GM06990 (cell line): ENCODE measurements at places on chromosomes 11 and 22.

DNA sequence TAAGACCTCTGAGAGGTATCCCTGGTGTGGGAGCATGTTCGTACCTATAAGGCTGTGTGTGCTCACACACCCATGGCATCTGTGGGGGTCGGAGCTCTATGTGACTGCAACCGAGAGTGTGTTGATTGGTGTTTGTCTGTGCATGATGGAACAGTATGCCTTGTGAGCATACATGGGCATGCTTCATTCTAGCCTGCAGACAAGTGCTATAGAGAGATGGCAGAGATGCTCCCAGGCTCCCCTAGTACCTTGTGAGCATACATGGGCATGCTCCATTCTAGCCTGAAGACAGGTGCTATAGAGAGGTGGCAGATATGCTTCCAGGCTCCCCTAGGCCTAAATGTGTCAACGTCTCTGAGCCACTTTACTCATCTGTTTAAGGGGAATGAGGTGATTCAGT is 447.5 kb downstream of the INSC start:
- DNase-seq: no peak

DNA sequence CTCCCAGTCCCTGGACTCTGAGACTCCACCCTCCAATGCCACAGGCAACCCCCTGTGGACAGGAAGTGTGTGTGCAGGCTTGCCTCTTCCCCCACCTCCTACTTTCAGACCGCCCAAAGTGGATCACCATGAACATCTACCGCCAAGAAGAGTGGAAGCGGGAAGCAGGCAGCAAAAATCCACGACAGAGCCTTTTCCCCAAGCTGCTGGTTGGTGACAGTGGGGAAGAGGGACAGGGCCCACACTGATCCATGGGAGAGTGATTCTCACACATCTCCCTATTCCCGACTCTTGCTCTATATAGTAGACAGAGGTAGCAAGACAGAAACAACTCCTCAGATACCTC is 53.4 kb upstream of the SPATA19 start:
- no peak for DNase-seq

DNA sequence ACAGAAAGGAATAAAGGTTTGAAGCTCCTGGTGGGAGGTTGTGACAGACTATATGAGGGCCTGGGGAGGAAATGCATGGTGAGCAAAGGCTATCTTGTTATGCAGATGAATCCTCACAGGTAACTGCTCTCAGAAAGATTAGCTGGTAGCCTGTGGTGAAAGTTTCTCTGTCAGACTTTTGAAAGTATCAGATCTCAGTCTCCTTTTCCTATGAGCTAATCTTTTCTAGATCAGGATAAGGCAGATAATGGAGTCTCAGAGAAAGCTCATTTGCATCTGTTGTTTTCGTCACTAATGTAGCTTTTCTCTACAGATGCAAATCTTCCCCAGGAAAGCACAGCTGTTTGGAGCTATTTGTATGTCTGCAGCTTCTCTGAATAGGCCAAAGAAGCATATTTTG is 21.0 kb upstream of the OR6X1 start:
- no peak for DNase-seq

- DNase-seq: no peak
Measured at GRCh38 chr11:129265125-129265788, 73.1 kb upstream of the ARHGAP32 start.

- no peak for DNase-seq
Measured at GRCh38 chr11:7582338-7582985, 68.7 kb downstream of the PPFIBP2 start.

GRCh38 chr11:74427384-74427886 is 29.2 kb upstream of the PGM2L1 start:
- DNase-seq: no peak

GRCh38 chr22:37431366-37431765 is 4.1 kb upstream of the ELFN2 start:
- no peak for DNase-seq

DNA sequence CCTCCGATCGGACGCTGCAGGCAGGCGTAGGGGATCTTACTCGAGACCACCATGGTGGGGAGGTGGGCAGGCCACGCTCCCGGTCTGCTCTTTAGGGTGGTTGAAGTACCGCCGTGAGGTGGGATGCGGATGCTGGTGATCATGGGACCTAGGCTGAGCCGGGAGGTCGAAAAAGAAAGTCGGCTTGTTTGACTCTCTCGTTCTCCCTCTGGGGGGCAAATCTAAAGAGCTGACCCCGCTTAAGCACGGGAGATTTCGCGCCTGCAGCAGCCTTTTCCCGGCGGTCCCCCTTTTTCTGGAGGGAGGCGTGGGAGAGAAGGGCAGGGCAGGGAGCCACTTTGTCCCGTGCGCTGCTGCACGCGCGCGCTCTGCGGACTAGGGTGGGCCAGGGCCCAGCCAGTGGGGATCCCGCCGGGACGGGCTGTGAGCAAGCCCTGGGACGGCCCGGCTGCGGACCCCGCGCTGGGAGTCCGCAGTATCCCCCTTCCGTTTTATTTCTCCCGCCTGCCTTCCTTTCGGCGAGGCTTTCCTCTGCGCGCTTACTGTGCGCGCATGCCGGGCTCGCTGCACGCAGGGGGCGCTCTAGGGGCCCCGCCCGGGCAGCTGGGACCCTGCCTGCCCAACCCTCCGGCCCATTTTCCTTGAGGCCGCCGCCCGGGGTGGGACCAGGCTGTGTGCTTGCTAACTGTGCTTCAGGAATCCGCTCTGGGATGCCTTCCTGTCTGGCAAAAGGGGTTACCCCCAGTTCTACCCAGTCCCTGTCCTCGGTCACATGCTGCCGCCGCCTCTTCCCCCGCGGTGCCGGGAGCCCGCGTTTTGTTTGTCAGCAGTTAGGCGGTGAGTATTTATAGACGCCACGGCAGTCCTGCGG is 81.0 kb downstream of the PRR5L start:
- DNase-seq: peak; percentile 73

DNA sequence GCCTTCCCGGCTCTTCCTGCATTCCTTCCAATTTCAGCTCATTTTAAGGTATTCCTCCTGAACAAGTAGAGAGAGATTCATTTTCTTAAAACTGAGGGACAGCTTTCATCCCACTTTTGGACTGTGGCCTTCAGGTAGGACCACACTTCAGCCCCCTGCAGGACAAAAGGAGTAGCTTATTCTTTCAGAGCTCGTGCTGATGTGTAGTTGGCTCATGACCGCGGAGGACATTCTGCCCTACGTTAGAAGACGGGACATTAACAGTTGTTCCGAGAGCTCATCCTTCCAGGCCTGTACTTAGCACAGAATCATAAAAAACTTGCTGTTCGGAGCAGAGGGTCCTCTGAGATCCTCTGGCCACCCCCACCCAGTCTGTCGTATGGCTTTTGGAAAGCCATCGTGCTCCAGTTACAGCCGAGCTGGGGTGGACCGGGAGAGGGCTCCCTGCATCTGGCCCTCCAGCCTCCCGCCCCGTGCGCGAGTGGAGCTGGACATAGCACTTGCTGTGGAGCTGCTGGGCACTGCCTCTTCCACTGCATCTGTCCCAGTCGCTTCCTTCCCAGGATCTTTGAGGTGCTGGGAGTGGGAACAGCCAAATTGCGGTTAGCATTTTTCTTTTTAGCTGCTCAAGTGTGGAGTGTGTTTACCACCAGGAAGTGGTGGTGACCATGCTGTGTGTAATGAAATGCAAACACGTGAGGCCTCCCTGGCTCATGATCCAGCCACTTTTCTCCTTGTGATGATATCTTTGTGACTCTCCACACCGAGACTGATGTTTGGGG is 250.3 kb downstream of the TBC1D22A start:
- DNase-seq: no peak

DNA sequence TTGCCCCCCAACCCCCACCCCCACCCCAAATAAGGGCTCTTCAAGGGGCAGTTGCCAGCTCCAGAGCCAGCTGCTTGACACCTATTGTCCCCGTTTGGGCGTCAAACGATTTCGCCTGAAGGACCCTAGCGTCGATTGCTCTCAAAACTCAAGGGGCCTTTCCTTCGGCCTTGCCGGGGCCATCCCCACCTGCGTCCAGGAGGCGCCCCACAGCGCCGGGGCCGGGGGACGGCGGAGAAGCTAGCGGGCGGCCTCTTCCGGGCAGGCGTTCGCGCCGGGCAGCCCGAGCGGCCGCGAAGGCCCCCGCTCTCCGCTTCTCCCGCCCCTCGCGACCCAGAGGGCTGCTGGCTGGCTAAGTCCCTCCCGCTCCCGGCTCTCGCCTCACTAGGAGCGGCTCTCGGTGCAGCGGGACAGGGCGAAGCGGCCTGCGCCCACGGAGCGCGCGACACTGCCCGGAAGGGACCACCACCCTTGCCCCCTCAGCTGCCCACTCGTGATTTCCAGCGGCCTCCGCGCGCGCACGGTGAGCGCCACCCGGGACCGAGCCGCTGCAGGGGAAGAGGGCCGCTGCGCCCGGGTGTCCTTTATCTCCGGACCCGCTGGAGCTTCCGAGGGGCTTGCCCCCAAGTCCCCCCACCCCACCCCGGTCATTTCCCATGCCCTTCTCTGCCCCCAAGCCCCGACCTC is at the start of gene CAPRIN1:
TSS of gene CAPRIN1 (plus strand) at position 383 of the 687 bp plus-strand sequence. CDS start 690 bp downstream, outside the sequence.
- peak; percentile 97 for DNase-seq

GRCh38 chr22:29787371-29787980 is 20.3 kb downstream of the UQCR10 start:
- DNase-seq: no peak

DNA sequence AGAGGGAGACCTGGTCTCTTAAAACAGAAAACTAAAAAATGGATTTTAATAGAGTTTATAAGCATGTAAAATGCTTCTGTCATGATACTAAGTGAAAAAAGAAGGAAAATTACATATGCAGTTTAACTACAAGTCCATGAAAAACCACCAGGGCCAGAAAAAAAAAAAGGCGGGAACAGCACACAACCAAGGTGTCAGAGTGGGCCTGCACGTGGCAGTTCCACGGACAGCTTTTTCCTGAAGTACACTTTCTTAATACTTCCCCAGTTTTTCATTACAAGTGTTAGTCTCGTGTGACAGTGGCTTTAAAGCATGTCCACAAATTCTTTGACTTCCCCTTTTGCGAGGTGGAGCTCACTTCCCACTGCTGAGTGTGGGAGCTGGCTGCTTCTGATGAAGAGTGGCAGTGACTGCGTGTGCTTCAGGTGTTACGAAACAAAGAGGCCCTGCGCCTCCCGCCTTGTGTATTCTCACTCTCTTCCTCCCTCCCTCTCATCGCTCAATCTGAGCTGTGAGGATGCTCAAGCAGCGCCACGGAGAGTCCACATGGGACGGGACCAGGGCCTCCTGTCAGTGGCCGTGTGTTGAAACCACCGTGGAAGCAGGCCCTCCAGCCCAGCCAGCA is 16.4 kb downstream of the PPM1F start:
- DNase-seq: no peak

- DNase-seq: no peak
Measured at GRCh38 chr11:1936781-1937615, 10.1 kb upstream of the MRPL23 start.

DNA sequence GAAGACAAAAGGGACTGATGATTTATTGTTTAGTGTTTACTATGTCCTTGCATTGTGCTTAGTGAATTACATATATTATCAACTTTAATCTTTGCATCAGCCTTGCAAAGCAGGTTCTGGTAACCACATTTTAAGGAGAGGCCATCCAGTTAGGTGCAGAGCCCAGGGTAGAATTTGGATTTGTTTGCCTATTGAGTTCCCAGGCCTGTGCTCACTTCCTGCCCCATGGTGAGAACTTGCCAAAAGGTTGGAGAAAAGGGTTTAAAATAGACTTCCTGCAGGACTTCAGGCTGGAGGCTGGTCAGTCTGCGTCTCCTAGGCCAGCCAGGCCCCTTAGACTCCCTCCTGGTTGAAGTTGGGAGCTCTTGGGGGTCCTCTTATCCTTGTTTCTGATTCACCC is 72.1 kb downstream of the ATXN10 start:
- DNase-seq: no peak

DNA sequence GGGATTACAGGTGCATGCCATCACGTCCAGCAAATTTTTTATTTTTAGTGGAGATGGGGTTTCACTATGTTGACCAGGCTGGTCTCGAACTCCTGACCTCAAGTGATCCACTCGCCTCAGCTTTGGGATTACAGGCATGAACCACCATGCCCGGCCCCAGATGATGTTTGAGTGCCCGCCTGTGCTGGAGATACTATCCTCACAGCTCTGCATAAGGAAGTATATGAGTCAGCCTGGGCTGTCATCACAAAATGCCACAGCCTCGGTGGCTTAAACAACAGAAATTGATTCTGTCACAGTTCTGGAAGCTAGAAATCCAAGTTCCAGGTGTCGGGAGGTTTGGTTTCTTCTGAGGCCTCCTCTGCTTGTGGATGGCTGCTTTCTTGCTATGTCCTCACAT is 119.3 kb downstream of the OSBP2 start:
- DNase-seq: no peak

DNA sequence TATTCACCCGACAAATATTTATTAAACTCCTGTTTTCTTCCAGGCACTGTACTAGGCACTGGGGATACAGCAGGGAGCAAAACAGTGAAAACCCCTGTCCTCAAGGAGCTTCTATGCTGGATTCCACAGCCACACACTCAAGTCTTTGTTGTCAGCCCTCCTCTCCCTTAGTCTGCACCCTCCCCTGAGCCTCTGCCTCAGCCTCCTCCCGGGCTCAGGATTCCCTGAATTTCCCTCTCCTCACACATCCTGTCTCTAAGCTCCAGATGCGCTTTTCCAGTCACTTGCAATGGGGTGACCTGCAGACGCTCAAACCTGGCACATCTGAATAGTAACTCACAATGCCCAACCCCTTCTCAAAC is 13.5 kb upstream of the TUB start:
- no peak for DNase-seq

GRCh38 chr11:116918925-116919655 is 81.7 kb upstream of the APOA1 start:
- DNase-seq: no peak

DNA sequence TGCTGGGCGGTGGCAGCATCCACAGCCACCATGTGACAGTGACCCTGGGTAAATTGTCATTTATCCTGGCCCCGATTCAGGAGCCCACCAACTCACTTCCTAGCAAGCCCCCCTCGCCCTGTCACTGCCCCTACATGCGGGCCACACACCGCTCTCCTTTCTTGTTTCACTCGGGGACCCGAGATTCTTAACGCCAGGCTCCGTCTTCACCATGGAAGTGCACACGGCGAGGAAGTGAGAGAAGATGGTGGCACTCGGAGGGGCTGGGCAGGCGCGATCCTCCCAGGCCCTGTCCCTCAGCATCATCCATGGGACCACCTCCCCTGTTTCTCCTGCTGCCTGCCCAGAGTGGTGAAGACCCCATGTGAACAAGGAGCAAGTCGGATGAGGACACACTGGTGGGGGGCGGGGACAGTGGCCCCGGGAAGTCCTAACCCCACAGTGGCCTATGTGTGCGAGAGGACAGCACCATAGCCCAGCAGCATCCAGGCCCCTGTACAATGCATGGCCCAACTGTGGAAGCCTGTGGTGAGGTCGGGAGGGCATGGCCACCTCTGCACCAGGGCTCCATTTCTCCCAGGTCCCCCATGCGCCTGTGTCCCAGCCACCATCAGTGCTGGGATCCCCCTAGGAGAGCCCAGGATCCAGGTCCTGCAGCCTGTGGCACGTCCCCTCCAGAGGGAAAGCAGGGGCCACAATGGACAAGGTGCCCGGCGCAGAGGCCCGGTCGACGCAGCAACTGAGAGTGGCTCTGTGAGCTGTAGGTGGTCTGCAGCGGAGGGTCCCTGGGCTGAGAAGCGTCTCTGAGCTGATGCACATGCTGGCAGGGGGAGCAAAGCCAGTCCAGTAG is 262.8 kb downstream of the BRD1 start:
- DNase-seq: no peak

- no peak for DNase-seq
Measured at GRCh38 chr11:115226556-115226955, 277.7 kb downstream of the CADM1 start.

- DNase-seq: peak; percentile 56
Measured at GRCh38 chr11:45847911-45848316, 639 bp downstream of the CRY2 start.

- DNase-seq: no peak
Measured at GRCh38 chr11:101523193-101523592, 60.6 kb downstream of the TRPC6 start.
